ENCODE measurements at places on chromosomes 5 and 9.
A peak's percentile ranks its signal among the peaks of the same experiment; 100 is the strongest.

- DNase-seq, result no peak
Measured at GRCh38 chr5:30001826-30002225, 1191.7 kb upstream of the CDH6 start.

GRCh38 chr5:139664086-139664693 lies 16.0 kb downstream of the CXXC5 start:
- peak; percentile 46 for DNase-seq

DNA sequence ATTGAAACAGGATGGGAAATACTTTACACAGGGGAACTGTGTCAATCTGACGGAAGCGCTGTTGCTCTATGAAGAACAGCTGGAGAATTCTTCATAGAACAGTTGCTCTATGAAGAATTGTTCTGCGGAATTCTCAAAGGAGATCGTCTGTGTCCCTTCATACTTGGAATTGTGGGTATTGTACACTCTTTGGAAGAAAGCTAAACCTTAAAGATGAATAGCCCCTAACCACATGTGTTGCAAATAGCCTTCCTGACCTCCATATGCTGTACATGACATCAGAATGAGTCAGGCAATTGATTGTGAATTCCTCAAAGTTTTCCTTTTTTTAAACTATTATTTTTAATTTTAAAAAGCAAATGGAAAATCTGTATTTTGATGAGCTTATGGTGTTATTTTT lies 15.6 kb downstream of the NIM1K start:
- DNase-seq, result no peak

GRCh38 chr5:135031813-135032694 lies 2.0 kb downstream of the PITX1 start:
- DNase-seq, result no peak

GRCh38 chr5:138459311-138459933 lies 5.9 kb upstream of the EGR1 start:
- DNase-seq, result no peak

- no peak for DNase-seq
Measured at GRCh38 chr5:94705427-94705826, 87.0 kb downstream of the SLF1 start.

DNA sequence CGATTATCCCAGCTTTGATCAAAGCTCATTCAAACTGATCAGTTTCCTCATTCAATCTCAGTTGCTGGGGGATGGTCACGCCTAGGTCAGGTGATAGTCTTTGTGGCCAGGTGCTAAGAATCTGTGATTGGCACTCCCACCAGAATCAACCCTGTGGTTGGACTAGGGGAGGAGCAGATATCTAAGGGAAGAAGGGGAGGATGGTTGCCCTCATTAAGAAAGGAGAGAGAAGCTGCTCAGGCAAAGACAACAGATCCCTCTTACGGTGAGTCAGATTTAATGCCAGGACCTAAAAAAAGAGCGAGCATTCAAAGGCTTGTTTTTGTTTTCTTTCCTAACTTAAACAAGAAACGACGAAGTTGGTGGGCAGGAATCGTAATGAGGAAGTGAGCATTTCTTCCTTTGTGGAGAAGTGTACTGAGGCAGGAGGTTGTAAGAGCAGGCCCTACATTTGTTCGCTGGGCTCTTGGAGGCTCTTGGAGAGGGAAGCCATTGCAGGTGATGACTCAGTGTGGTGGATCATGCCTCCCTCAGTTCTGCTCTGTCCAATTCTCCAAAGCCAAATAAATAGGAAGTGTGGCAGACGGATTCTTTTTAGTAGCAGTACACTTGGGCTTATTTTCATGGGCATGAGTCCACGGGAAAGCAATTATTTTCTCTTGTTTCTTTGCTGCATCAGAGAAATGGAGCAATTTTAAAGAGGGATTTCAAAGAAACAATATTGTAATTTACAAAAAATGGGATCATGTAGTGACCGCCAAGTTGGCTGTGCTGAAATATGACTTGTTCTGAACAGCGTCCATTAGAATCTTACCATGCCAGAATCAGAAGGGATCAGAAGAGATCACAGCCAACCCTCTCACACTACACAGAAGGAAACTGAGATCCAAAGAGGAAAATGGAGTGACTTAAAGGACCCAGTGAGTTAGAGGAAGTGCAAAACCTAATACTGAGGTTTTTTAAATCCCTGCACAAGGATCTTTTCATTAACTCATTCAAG lies 18.7 kb upstream of the TGFBR1 start:
- DNase-seq, result no peak
